ENCODE measurements at places on chromosomes 2 and 18.

- no peak for DNase-seq
Observed at GRCh38 chr18:3935305-3935704, 485.3 kb downstream of the TGIF1 start.

GRCh38 chr2:235931676-235932075 is 236.5 kb downstream of the GBX2 start:
- no peak for DNase-seq

DNA sequence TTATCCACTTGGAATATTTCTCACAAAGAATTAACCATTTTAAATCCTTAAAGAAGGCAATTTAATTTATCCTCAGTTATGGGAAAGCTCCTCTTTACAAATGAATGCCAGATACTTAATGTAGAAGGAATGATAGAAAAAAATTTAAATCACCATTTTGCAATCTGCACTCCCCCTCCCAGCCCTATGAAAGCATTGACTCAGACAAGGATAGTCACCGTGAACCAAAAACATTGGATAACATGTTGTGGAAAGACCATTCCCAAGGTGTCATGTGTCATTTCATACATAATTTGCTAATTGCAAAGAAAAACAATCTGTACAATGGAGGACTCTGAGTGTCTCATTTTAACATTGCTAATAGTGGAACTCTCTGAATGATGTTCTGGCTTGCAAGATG is 421.0 kb downstream of the TXNL1 start:
- no peak for DNase-seq

GRCh38 chr2:161961061-161961460 is 113.0 kb downstream of the DPP4 start:
- DNase-seq: no peak

- DNase-seq: no peak
Observed at GRCh38 chr2:120403261-120403660, 57.3 kb downstream of the INHBB start.

- no peak for DNase-seq
Observed at GRCh38 chr2:232008907-232009638, 47.6 kb downstream of the DIS3L2 start.

- DNase-seq: no peak
Observed at GRCh38 chr2:234834228-234834923, 117.4 kb upstream of the SH3BP4 start.

GRCh38 chr18:47418746-47419145 is 167.3 kb upstream of the SKOR2 start:
- DNase-seq: no peak

DNA sequence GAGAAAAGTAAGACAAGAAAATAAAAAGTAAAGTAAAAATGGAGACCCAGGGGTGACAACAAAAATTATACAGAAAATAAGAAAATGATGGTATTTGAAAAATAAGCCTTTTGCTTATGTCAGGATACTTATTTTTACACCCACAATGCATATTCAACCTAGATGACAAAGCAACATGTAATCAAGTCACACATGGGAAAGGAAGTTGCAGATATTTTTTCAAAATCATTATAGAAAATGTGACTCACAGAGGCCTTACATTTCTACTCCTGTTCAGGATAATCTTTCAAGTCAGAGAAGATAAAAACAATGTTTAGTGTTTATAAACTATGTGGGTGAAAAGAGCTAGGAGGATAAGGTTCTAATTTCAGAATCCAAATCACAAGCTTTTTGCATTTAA is 275.3 kb upstream of the UBE2E3 start:
- no peak for DNase-seq

DNA sequence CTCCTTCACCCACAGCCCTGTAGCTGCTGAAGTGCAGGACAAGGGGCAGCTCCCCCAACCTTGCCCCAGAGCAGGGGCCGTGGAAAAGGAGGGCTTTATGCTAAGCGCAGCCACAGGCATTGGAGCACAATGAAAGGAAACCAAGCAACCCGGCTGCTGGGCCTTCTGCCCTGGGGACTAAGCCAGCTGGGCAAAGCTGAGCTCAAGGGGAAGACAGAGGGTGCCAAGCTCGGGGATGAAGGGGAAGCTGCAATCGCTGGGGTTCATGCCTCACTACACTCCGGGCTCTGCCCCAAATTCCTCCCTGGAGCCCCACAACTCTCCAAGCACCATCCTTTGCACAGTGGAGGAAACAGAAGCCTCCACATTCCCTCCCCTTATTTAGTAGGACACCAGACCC is 12.4 kb downstream of the SFXN5 start:
- DNase-seq: no peak

DNA sequence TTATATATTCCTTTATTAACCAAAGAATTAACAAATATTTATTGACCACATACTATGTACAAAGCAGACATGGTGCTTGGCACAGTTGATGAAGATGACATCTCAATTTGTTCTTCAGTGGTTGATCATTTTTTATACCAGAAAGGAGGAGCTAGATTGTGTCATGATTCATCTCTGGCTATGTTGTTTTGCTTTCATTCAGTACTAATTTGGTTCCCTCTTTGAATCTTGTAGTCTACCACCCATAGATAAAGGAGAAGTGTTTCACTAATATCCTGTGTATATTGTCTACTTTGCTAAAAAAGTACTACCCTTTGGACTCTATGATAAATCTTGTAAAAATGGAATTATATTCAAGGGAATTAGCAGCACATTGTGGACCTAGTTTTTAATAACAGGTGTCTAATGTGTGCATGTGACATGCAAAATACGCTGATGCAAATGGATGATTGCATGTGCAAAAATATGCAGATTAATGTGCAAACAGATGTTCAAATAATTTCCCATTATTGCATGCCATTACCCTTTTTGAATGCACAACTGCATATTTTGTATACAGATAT is 313.2 kb upstream of the ZEB2 start:
- no peak for DNase-seq

DNA sequence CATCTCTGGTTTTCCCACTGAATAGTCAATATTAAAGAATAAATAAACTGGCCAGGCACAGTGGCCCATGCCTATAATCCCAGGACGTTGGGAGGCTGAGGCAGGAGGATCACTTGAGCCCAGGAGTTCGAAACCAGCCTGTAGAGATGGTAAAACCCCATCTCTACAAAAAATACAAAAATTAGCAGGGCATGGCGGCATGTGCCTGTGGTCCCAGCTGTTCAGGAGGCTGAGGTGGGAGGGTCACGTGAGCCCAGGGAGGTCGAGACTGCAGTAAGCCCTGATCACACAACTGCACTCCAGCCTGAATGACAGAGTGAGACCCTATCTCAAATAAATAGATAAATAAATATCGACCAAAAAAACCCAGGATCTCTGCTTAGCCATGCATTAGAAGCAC is 50.2 kb upstream of the BIN1 start:
- no peak for DNase-seq

GRCh38 chr2:158457826-158458616 is 1.3 kb downstream of the PKP4 start:
- peak; percentile 24 for DNase-seq

GRCh38 chr2:65582364-65582763 is 150.0 kb upstream of the SPRED2 start:
- no peak for DNase-seq

DNA sequence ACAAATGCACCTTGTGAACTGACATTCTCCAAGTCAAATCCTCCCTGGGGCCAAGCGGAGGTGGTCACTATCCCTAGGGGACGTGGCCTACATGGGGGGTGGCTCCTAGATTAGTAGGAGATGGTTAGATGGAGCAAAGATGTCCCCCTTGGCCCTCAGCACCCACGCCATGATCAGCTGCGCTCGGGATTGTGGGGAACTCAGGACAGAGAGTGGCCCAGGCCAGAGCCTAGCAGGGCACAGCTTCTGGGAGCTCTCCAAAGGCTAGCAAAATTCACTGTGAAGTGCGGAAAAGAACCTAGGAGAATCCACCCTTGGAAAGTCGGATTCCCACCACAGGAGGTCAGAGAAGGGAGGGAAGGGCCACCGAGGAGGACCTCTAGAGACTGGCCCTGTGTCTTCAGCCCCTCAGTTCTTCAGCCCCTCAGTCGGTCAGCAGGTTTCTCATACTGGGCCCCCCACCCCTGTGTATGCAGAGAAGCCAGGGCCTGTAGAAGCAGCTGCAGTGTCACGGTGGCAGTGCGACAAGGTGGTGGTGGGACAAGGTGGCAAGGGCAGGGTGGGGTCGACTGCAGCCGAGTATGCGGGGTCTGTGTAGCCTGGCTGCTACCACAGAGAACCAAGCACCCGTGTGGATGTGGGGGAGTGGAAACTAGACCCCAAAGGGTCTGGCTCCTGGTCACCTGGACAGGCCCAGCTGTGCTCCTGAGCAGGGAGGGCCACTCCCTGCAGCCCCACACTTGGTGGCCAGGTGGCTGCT is 18.4 kb downstream of the GPR55 start:
- DNase-seq: no peak

GRCh38 chr18:55522011-55522410 is 66.0 kb downstream of the TCF4 start:
- no peak for DNase-seq

- DNase-seq: no peak
Observed at GRCh38 chr2:44462934-44463849, 101.4 kb downstream of the CAMKMT start.

Measured in stimulated activated CD8-positive, alpha-beta memory T cell treated with anti-CD3 and anti-CD28 coated beads, Interleukin-15, amount 100 ng/mL, for 24 hours (primary cell).